ENCODE measurements at places on chromosomes 2 and 18.
A peak's percentile ranks its signal among the peaks of the same experiment; 100 is the strongest.

- DNase-seq = no peak
Measured at GRCh38 chr2:66069937-66070720, 364.8 kb upstream of the MEIS1 start.

GRCh38 chr2:108916796-108917421, 72.1 kb downstream of the EDAR start:
- peak; percentile 8 for DNase-seq

DNA sequence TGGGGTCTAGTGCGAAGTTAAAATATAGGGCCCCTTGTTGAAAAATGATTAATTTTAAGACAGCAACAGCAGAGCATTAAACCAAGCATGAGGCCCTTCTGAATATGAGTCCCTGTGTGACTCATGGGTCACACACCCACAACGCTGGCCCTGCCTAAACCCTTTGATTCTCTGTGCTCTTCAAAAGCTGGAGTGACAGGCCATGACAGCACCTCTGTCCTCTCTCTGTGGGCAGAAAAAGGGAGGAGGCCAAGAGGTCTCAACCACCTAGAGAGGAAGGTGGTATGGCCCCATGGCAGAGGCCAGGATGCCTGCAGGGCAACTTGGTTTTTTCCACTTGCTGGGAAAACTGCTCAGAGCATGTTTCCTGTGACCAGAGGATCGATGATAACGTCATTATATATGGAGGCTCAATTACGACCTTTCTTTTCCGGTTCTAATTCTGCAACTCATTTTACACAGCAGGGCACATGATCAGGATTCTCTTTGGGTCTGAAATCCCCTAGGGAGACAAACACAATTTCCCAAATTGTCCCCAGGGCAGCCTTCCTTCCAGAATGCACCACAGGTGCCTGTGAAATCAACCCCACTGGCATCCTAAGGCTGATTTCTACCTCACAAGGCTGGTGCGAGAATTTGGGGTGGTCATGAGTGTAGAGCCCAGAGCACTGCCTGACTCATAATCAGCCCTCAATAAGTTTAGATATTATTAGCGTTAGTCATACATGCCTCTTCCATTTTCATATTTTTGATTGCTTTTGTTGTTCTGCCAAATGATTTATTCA, 102.0 kb upstream of the PPP1CB start:
- DNase-seq = peak; percentile 52

- no peak for DNase-seq
Measured at GRCh38 chr2:153551698-153552097, 73.1 kb upstream of the RPRM start.

DNA sequence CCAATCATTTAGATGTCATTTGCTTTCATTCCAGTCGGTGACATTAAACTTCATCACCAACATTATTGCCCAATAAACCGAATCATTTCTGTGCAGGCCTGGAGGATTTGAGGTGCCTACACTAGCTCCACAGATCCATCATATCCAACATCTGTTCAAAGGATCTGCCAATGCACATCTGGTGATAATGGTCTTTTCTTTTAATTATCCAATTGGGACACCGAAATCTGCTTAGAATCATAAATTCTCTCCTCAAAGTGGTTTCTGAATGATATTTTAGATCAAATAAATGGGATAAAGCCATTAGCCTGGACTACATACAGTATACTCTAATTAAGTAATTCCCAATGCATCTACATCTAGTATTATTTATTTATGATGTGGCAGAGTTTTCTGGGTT, 85.6 kb downstream of the ABCA12 start:
- DNase-seq = no peak

GRCh38 chr2:230439590-230439989, 23.6 kb downstream of the SP100 start:
- DNase-seq = no peak

GRCh38 chr2:191977754-191978153, 130.9 kb upstream of the CAVIN2 start:
- no peak for DNase-seq

DNA sequence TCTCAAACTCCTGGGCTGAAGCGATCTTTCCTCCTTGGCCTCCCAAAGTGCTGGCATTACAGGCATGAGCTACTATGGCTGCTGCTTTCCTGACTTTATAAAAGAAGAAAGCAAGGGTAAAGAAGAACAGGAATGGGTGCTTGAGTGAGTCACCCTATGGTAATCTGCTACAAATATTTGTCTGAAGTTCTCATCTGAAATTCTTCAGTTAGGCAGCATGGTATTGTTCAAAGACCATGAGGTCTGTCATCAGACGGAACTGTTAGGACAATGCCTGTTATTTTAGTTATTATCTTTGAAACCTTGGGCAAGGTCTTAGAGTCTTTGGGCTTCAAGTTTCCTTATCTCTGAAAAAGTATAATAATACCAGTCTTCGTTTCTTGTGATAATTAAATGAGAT, 695.8 kb downstream of the RNF144A start:
- DNase-seq = no peak

DNA sequence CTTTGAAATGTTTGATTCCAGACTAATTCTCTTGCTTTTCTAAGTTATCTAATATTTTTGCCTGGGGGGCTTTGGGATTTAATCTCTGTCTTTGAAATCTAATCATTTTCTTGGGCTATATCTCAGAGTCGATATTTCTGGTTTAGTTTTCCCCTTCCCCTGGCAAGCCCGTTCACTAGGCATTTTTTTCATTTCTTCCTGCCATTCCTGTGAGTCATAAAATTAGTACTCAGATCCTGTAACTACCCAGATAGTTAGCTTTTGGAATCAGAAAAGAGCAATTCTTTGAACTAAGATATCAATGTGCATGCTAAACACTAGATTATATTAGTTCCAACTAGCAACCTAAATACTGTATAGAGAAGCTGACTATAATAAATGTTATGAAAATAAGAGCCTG, 29.4 kb upstream of the RNF149 start:
- no peak for DNase-seq

GRCh38 chr18:76589866-76590265, 94.8 kb upstream of the ZNF516 start:
- no peak for DNase-seq

DNA sequence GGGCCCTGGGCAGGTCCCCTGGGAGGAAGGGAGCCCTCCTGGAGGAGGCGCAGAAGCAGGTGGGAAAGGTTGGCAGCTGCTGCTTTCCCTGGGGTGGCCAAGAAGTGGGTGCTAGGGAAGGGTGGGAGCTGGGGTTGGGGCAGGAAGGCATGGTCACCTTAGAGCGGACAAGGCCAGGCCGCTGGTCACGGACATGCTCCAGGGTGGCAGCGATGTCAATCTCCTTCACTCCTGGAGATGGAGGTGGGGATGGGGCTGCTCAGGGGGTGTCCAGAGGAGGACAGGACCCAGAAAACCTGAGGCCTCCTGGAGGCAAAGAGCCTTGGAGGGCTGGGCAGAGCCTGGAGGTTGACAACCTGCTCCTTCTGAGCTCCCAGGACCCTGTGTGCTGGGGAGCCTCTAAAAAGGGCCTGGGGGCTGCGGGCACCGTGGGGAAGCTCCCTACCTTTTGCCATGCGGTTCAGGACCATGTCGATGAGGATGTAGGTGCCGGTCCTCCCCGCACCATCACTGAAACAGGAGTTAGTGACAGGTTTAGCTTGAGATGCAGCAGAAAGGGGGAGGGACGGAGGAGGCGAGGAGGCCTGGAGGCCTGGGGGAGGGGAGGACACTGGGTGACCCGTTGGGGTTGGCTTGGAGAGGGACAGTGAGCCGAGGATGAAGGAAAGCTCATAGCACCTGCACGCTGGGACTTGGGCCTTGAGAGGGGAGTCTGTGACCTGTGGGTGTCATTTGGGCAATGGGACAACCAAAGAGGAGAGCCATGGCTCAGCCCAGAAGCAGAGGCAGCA, 11.4 kb downstream of the DNAJB2 start:
- DNase-seq = no peak

DNA sequence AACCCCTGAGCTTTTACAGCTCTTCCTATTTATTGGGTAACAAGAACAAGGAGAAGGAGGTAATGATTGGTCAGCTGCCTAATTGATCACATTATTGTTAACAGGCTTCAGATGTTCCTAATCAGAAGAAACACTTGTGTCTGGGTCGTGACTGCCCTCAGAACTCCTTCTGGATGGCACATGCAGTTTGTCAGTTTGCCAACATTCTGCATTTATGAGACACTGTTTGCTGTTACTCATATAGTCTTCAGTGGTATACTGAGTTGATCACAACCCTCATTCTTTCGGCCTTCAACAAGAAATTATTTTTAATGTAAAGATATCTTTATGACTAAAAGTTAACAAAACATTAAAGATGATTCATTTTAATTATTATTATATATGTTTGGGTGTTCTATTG, 95.7 kb upstream of the DOCK10 start:
- DNase-seq = no peak

- no peak for DNase-seq
Measured at GRCh38 chr2:165818920-165819319, 24.9 kb upstream of the GALNT3 start.

DNA sequence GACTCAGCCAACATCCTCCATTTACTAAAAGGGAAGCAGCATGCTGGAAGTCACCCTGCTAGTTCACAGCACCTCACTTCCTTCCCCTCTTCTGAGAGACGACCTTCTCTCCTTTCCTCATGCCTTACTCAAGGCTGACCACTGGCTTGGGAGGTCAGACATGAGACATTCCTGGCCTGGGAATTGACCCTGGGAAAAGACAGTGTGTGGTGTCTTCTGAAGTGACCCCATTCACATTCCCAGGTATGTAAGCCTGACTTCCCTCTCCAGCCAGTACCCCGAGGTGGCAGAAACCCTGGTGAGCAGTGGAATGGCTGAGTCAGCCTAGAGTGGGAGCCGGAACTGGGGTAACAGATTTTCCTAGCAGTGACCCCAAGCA, 92.4 kb downstream of the PLB1 start:
- peak; percentile 37 for DNase-seq

GRCh38 chr18:22370414-22370813, 47.3 kb downstream of the CTAGE1 start:
- no peak for DNase-seq

- no peak for DNase-seq
Measured at GRCh38 chr2:111225856-111226255, 105.1 kb downstream of the BCL2L11 start.
